ENCODE measurements at places on chromosomes 16 and 17.

DNA sequence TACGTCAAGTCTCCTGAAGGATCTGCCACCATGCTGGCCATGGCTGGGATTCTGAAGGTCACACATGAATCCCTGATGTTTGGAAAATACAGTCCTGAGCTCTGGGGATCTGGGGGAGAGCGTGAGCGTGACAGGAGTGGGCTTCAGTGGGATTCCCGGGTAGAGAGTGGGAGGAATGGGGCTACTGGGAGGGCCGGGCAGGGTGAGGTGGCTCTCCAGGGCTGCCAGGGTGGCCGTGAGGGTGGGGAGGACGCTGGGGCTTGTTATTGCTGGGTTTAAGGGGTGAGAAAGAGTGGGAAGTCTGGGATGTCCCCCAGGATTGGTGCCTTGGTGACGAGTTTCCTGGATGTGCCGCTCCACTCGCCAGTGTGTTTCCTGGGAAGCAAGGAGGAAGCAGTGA, 31.3 kb downstream of the FOXL1 start:
- ATAC-seq: no peak

GRCh38 chr17:46038414-46038813, 39.4 kb downstream of the STH start:
- no peak for ATAC-seq

- no peak for ATAC-seq
These were observed 22.8 kb downstream of the TMEM204 start for GRCh38 chr16:1556254-1556653.

DNA sequence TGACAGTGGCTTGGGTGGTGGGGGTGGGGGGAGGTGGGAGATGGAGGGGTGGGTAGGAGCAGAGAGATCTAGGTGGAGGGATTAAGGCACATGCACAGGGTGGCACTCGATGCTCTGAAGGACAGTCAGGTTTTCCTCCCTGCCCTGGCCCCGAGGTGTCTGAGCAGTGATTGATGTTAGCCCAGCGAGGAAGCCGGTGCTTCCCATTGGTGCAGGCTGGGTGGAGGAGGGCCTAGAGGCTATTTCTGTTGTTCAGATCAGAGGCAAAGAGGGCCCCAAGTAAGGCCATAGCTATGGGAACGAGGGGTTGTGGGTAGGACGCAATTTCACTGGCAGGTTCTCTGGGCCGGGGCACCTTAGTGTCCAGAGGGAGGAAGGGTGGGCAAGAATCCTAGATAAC, 23.1 kb downstream of the CACNA1G start:
- no peak for ATAC-seq

GRCh38 chr17:47717261-47717697, 15.8 kb upstream of the TBX21 start:
- ATAC-seq: no peak

GRCh38 chr17:20993863-20994778, 48.7 kb downstream of the USP22 start:
- no peak for ATAC-seq

DNA sequence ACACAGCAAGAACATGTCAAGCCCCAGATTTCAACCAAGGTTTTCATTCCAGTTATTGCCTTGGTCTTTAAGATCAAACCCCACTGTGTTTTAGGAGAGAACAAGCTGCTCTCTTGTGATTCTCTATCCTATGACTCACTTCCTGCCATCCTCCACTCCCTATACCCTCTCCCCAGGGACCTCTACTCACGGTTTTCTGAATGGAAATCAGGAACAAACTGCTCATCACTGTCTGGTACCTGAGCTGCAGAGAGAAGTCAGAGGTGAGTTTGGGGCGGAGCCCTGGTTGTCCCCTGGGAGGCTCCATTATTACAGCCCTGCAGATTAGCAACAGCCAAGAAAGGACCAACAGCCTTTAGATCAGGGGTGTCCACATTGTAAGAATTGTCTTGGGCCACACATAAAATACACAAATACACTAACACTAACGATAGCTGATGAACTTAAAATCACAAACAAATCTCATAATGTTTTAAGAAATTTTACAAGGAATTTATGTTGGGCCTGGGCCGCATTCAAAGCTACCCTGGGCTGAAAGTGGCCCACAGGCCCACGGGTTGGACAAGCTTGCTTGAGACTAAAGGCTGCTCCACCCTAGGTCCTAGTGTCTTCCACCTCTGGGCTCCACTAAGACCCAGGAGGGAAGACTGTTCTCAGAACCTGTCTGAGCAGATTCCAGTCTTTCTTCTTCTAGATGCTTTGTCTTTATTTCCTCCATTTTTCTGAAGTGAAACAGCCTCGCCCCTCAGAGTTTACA, 9.7 kb downstream of the ETV4 start:
- ATAC-seq: no peak

DNA sequence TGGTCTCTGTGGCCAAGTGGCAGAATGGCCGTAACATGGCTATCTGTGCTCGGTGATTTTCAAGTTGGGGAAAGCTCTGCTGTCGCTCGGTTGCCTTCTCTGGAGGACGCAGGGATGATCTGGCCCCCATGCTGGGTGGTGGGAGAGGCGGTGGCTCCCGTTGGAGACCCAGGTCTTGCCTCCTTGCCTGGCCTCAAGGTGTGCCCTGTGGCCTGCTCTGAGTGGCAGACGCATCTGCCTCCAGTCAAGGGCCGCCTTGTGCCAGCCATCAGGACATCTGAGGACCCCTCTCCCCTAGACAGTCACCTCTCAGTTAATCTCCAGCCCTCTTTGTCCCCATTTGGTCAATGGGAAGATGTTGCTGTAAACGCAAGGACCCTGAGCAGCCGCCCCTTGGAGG, 165.9 kb downstream of the CCDC182 start:
- no peak for ATAC-seq

DNA sequence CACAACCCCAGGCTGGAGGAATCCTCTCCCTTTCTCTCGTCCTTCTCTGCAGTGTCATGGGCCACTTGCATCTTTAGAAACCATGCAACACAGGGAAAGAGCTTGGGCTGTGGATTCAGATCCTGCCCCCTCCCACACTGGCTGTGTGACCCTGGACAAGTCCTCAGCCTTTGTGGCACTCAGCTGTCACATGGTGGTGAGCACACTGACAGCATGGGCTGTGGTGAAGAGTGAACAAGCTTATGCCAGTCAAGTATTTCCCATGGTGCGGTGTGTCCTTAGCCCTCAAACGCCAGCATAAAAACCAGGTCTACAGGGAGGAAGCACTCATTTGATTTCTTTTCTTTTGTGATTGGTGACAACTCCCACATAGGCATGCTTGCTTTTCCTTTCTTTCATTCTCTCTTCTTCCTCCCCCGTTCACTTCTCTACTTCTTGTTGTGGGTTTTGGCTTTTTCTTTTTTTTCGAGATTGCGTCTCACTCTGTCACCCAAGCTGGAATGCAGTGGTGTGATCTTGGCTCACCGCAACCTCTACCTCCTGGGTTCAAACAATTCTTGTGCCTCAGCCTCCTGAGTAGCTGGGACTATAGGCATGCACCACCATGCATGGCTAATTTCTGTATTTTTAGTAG, 314.2 kb downstream of the CPPED1 start:
- no peak for ATAC-seq

DNA sequence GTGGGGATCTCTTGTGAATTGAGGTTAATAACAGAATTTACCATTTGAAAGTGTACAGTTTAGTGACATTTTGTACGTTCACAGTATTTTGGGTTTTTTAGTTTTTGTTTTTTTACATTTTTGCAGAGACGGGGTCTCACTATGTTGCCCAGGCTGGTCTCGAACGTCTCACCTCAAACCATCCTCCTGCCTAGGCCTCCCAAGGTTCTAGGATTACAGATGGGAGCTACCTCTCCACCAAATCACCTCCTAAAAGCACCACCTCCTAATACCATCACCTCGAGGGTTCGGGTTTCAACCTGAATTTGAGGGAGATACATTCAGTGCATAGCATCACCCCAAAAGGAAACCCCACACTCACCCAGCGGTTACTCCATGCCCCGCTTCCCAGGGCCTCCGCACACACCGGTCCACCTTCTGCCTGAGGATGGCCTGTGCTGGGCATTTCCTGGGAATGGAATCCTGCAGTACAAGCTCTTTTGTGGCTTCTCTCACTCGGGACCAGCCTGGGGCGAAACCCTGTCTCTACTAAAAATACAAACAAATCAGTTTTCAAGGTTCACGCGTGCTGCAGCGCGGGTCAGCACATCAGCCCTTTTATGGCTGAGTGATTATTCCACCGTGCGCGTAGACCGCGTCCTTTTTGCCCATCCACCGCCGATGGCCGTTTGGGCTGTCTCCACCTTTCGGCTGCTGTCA, 182.7 kb upstream of the CIBAR2 start:
- no peak for ATAC-seq

- no peak for ATAC-seq
These were observed 28.3 kb upstream of the TENT4B start for GRCh38 chr16:50124769-50125168.

GRCh38 chr17:68239632-68240366, 8.0 kb upstream of the AMZ2 start:
- ATAC-seq: no peak

- ATAC-seq: no peak
These were observed 592.5 kb upstream of the CA10 start for GRCh38 chr17:52751051-52751450.

DNA sequence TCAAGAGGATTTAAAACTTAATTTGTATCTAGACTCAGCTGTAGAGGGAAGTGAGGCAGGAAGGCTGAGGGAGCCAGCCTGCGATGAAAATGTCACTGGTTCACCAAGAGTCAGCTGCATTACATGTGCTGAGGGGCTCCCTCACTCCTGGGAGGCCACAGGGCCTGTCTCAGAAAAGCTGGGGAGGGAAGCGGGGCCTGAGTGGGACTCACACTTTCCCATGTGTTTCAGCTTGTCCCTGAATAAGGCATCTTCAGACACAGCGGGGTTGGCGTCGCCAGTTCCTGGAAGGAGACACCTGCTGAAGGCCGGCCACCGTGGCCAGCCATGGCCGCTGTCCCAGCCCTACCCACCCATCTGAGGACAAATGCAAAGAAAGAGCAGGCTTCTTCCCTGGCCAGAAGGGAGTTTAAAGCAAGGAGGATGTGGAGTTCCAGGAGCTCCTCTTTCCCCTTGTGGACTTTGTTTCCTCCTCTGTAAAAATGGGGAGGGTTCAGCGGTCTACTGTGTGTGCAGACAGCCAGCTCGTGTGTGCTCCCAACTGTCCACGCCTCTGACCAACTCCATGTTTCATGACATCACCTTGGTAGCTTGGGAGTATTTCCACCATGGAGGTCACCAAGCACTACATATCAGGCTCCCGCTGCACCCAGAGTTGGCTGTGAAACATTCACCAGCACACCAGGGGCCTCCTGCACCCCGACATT, 19.2 kb upstream of the MRPS23 start:
- ATAC-seq: no peak

DNA sequence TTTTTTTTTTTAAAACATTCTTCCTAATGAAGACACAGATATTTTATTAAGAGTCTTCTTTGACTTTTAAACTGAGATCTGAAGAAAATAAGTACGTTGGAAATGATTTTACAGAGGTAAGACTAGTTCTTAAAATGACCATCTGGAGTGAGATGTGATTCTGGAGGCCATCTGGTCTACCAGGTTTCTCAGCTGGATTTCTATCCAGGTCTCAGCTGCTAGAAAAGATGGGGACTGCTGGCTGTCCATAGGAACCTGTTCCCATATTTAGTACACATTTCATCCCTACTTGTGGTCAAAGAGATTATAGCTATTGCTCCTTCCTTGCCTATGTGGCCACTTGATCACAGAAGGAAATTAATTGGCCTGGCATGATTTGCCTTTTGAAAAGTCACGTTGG, 12.2 kb downstream of the PMFBP1 start:
- ATAC-seq: no peak

DNA sequence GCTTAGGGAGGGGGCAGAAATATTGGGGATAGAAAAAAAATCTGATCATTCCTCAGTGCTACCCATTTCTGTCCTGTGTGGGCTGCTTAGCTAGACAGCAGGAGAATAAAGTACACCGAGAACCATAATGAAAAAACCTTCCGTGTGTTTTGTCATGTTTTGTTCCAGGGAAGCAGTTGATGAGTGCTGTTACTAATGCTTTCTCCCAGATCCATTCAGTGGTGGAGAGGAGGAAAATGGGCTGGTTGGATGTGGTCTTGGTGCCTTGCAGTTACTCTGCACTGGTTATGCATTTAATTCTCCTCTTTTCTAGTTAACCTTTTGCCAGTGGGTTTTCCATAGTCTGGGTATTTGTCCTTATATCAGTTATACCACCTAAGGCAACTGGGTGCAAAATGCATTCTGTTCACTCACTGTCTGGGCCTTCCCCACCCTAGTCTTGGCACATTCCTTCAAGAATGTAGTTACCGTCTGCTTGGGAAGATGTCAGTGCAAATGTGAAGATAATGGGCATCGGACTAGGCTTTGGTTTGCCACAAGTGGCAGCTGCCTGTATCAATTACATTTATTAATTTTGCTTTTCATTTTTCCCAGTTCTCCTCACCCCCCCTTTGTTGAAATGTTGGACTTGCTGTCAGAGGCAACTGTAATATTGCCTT, 9.3 kb upstream of the TBKBP1 start:
- no peak for ATAC-seq

GRCh38 chr17:62778990-62779681, 29.0 kb downstream of the MARCHF10 start:
- peak; percentile 41 for ATAC-seq

DNA sequence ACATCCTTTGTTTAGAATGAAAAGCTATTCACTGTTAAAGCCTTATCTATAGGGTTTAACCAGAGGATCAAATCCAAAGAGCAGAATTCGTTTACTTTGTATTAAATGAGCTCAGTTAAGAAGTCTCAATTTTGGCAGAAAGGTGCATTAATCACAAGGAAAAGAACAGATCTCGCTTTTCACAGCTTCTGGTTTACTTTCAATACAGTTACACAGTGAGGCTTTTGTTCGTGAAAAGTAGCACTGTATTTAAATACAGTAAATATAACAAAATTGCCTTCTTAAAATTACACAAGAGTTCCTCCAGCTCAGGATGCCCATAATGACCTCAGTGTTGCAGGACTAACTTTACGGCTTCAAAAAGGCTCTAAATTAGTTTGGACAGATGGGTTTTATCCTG, 669.1 kb upstream of the SALL1 start:
- ATAC-seq: no peak

DNA sequence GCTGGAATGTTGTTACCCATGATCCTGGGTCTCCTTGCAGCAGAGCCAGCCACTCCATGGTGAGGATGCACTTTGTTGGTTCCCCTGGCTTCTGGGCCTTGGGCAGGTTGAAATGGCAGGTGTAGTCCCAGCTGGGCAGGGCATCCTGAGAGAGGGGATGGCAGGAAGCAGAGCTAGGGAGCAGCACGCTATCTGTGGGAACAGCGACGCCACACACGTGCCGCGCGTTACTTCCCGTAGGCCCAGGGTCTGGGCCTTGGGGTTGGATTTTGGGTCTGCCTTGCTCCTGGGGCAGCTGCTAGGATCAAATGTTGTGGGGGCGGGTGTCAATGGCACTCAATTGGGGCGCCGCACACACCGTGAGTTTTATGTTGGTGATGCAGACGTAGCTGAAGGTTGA, 368.0 kb downstream of the CPPED1 start:
- ATAC-seq: no peak

DNA sequence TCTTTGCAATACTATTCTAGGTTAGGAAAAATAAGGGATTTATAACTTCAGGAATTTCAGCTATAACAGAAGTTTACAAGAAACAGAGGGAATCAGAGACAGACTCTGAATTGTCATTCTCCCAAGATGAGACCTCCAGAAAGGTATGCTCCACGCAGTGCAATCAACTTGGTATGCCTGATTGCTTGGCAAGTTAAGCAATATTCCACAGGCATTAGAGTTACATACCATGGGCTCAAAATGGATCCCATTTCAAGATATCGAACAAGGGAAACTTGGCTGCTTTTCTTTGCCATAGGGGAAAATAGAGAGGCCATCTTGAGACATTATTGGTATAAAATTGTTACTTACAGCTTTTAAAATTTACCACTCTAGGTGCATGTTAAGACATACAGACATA, 615.6 kb upstream of the SOX9 start:
- ATAC-seq: no peak

Data from gastroesophageal sphincter (tissue), 4 donors.